ENCODE measurements at places on chromosomes 3 and 15. TPM values are rescaled to one million over a fixed set of nuclear protein-coding genes. Genes with fewer than 3 reads are reported as not detected.

- DNase-seq: no peak
Observed at GRCh38 chr15:98257290-98257689, 296.8 kb downstream of the ARRDC4 start.

GRCh38 chr15:32893421-32893820, 175.6 kb downstream of the GREM1 start:
- DNase-seq: no peak

The TRH gene
- not detected for total RNA-seq

The RTP1 gene
- not detected for total RNA-seq

The CCR2 gene
- total RNA-seq: 3.7 TPM

DNA sequence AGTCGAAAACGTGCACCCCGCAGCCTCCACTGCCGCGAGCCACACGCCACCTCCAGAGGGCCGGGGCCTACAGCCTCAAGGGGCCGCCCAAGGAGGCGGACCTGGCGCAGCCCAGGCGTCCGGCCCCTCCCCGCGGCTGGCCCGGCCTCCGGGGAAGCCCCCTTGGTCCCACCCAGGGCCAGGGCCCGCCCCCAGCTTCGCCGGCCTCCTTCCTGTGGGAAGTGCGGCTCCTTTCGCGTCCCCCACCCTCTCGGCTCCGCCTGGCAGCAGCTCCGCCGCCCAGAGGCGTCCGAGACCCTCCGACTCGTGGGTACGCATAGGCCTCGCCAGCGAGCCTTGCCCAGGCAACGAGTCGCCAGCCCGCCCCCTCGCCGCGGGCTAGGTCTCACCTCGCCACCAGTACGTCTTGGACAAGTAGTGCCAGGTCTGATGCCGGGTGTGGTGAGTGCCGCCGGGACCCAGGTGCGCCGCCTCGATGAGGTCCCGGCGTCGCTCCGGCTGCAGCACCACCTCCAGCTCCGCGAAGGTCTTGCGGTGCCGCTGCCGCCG, 642 bp downstream of the ZBTB11 start:
- DNase-seq: peak; percentile 97

DNA sequence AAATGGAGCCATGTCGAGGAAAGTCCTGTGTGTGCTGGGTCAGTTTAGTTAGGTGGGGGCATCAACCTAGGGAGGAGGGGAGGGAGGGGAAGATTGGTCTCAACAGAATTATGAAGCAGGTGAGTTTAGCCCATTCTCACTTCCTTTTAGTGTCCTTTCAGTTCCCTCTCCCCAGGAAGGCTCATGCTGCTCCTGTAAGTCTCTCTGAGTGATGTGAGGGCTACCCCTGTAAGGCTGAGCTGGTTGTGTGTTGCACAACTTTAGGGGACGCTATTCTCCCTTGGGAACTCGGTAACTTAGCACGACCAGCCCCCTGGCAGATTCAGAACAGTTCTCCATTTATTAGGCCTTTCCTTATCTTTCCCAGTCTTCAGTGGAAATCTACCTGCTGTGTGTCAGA, 21.2 kb downstream of the IL5RA start:
- no peak for DNase-seq

DNA sequence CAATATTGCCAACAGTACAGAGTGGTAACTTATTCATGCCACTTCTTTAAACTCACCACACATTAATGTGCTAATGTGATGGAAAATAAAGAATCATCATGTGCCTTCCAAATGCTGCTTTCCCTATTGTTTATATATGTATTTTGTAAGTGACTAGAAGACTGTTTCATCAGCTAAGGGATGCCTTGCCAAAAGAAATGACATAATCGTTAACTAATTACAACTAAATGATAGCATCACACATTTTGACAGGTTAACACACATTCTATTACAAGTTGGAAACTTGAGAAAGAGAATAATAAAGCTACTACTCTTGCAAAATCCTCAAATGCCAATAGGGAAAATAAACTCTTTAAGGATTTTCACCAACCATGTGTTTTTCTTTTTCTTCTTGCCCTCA, 329.9 kb upstream of the AGTR1 start:
- no peak for DNase-seq

GRCh38 chr3:141373768-141374526, 5.6 kb downstream of the ZBTB38 start:
- no peak for DNase-seq
